ENCODE measurements at places on chromosomes 13 and 19. TPM values are rescaled to one million over a fixed set of nuclear protein-coding genes. Genes with fewer than 3 reads are reported as not detected.
A peak's percentile ranks its signal among the peaks of the same experiment; 100 is the strongest.

The KLK3 gene
- not detected for total RNA-seq

The PODNL1 gene
- not detected for total RNA-seq

The PIBF1 gene
- total RNA-seq = 20.9 TPM

The LMO7 gene
- total RNA-seq = 14.1 TPM

The PPP1R13L gene
- 4.7 TPM for total RNA-seq

The CKAP2 gene
- 55.4 TPM for total RNA-seq

The EXOC3L2 gene
- total RNA-seq = not detected

The SYNGR4 gene
- total RNA-seq = 0.31 TPM

The NLRP11 gene
- total RNA-seq = 0.24 TPM

The NKG7 gene
- total RNA-seq = 85.3 TPM

The ANKRD24 gene
- total RNA-seq = 1.6 TPM

- no peaks in the 10 kb centered on the region for H3K36me3 ChIP-seq
- peaks cover 2% of the 10 kb centered on the region for H3K27me3 ChIP-seq
- H3K4me3 ChIP-seq = no peak overlapping the region
- H3K4me1 ChIP-seq = peaks cover 7% of the 10 kb centered on the region
- H3K27ac ChIP-seq = no peak overlapping the region
Measured at GRCh38 chr19:44782729-44783128, 5.0 kb downstream of the CBLC start.

GRCh38 chr13:46295491-46296114 is 83.9 kb downstream of the LRRC63 start:
- H3K4me3 ChIP-seq = peak overlapping the region; percentile 61
- H3K27ac ChIP-seq = peak overlapping the region; percentile 98
- DNase-seq = peak; percentile 52
- no peaks in the 10 kb centered on the region for H3K27me3 ChIP-seq
- H3K36me3 ChIP-seq = peaks cover 29% of the 10 kb centered on the region
- peaks cover 49% of the 10 kb centered on the region for H3K4me1 ChIP-seq

- peaks cover 4% of the 10 kb centered on the region for H3K27me3 ChIP-seq
- no peaks in the 10 kb centered on the region for H3K4me1 ChIP-seq
- no peaks in the 10 kb centered on the region for H3K36me3 ChIP-seq
- no peak for DNase-seq
- no peak overlapping the region for H3K4me3 ChIP-seq
- H3K27ac ChIP-seq = no peak overlapping the region
Measured at GRCh38 chr13:36096461-36097416, 34.4 kb downstream of the DCLK1 start.

GRCh38 chr19:40612831-40613689 is 11.9 kb downstream of the LTBP4 start:
- peak; percentile 77 for DNase-seq
- H3K4me3 ChIP-seq = peak overlapping the region; percentile 97
- H3K36me3 ChIP-seq = peaks cover 29% of the 10 kb centered on the region
- H3K27ac ChIP-seq = peak overlapping the region; percentile 97
- peaks cover 46% of the 10 kb centered on the region for H3K4me1 ChIP-seq

GRCh38 chr13:31063772-31064171 is 97.9 kb downstream of the HSPH1 start:
- no peak overlapping the region for H3K4me3 ChIP-seq
- peaks cover 14% of the 10 kb centered on the region for H3K27me3 ChIP-seq
- peaks cover 2% of the 10 kb centered on the region for H3K36me3 ChIP-seq

- no peaks in the 10 kb centered on the region for H3K36me3 ChIP-seq
- no peak within 1 kb of the TSS for H3K4me3 ChIP-seq
- DNase-seq = no peak
- no peak within 1 kb of the TSS for H3K27ac ChIP-seq
- H3K4me1 ChIP-seq = no peaks in the 10 kb centered on the region
Measured at GRCh38 chr19:44777715-44778347, at the start of gene CBLC. TSS of gene CBLC (plus strand) at chr19:44777890. CDS start at chr19:44777932, 42 bp downstream.

GRCh38 chr19:11091703-11092153 is 2.5 kb downstream of the LDLR start:
- H3K27ac ChIP-seq = peak overlapping the region; percentile 99
- peak overlapping the region; percentile 96 for H3K4me3 ChIP-seq
- DNase-seq = peak; percentile 30
- peaks cover 52% of the 10 kb centered on the region for H3K4me1 ChIP-seq
- H3K36me3 ChIP-seq = peaks cover 60% of the 10 kb centered on the region

DNA sequence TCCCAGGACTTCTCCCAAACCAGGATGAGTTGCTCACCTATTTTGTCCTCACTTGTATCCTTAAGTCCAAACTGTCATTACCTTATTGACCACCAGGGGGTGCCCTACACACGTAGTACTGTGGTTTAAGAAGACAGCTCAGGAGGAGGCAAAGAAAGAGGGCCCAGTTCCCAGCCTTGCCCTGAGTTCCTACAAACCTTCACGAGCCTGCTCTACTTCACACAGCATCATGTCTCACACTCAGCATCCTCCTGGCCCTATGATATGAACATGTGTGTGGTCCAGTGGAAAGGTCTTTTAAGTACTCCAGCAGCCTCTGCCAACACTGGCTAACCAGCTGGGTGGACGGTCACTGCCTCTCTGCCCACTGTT is 8.1 kb upstream of the ZNF784 start:
- peaks cover 3% of the 10 kb centered on the region for H3K27me3 ChIP-seq
- DNase-seq = peak; percentile 78
- H3K36me3 ChIP-seq = peaks cover 17% of the 10 kb centered on the region
- no peak overlapping the region for H3K27ac ChIP-seq

DNA sequence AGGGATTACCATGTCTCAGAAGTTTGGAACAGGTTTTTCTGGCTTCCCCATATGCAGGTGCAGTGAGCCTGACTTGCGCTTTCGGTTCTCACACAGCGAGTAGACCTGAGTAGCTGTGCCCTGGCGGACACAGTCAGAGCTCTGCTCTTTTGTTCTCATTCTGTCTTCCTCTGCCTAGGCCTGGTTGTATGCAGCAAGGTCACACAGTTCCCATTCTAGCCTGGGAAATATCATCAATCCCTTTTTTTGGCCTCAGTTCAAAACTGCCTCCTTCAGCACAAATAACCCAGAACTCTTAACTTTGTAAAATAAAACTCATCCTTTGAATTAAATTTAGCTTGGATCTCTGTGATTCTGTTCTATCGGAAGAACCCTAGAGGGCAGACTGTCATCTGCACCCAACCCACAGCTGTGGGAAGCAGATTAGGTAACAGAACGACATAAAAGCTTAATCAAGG is 10.2 kb downstream of the OXGR1 start:
- peaks cover 12% of the 10 kb centered on the region for H3K27me3 ChIP-seq
- peak; percentile 11 for DNase-seq
- H3K36me3 ChIP-seq = no peaks in the 10 kb centered on the region
- peak overlapping the region; percentile 22 for H3K4me3 ChIP-seq
- no peak overlapping the region for H3K27ac ChIP-seq

GRCh38 chr13:78993792-78994191 is 334.8 kb upstream of the OBI1 start:
- no peaks in the 10 kb centered on the region for H3K36me3 ChIP-seq
- no peak overlapping the region for H3K27ac ChIP-seq
- H3K4me1 ChIP-seq = no peaks in the 10 kb centered on the region
- no peak overlapping the region for H3K4me3 ChIP-seq
- DNase-seq = no peak
- peaks cover 8% of the 10 kb centered on the region for H3K27me3 ChIP-seq

DNA sequence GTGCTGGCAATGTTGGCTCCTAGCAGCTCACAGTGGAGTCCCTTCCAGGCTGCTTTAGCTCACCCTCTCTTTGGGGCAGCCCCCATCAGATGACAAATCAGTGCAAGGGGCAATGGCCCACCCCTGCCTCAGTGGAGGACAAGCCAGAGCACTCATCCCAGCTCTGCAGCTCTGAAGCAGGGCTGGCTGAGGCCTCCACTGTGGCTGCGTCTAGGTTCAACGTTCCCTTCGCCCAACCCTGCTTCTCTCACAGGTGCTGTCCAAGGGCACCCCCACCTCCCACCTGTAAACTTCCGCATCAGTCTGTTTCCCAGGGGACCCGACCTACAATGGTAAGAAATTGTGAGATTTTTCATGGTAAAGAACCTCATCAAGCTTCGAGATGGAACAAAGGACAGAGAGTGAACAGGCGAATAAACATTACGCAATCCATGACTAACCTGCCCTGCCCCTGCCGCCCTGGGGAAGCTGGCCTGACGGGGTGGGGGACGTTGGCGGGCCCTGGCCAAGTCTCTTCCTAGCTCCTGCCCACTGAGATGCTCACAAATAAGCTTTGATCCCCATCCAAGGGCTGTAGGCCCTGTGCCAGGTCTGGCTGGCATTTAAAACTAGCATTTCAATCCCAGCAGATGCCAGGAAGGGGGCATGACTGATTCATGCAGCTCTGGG is 40.5 kb downstream of the DZIP1 start:
- DNase-seq = no peak
- H3K36me3 ChIP-seq = no peaks in the 10 kb centered on the region
- no peak overlapping the region for H3K4me3 ChIP-seq
- H3K27me3 ChIP-seq = peaks cover 16% of the 10 kb centered on the region
- no peak overlapping the region for H3K27ac ChIP-seq
- H3K4me1 ChIP-seq = no peaks in the 10 kb centered on the region

DNA sequence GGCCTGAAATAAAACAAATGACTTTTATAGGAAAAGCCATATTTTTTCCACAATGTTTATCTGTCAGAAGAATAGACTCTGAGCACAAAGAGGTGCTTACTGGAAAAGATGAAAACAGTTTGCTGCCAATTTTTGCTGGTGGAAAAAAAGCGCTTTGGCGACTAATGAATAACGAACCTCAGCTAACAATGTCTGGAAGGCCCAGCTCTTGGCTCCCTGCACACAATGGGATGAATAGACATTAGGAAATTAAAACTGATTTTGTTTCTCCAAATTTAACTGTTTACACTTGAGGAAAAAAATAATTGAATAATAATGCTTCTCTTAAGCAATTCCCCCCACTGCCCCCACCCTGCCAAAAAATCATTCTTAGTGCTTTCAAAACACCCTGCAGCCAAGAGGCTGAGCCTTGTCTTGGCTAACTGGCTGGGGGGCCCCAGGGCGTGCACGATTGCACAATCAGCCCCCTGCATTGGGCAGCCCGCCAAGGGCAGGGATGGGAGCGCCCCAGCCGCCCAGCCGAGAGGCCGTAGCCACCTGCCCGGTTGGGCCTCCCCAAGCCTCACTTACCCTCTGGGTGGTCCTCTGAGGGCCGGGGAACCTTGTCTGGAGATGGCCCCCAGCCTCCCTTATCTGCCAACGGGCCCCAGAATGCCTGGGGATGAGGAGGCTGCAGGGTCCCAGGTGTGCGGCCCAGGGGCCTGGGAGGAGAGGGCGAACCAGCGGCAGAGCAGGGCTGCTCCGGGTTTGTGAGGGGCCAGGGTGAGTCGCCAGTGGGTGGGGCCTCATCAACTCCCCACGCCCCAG is 16.8 kb downstream of the CEBPG start:
- H3K36me3 ChIP-seq = peaks cover 3% of the 10 kb centered on the region
- no peak overlapping the region for H3K27ac ChIP-seq
- H3K4me1 ChIP-seq = no peaks in the 10 kb centered on the region
- no peak for DNase-seq
- H3K27me3 ChIP-seq = no peaks in the 10 kb centered on the region

- no peak overlapping the region for H3K4me3 ChIP-seq
- no peaks in the 10 kb centered on the region for H3K36me3 ChIP-seq
- no peak for DNase-seq
- no peak overlapping the region for H3K27ac ChIP-seq
- H3K4me1 ChIP-seq = no peaks in the 10 kb centered on the region
- H3K27me3 ChIP-seq = no peaks in the 10 kb centered on the region
Measured at GRCh38 chr13:73140801-73141200, 82.0 kb downstream of the KLF5 start.

GRCh38 chr19:7699417-7700401 is 2.2 kb downstream of the FCER2 start:
- peak; percentile 70 for DNase-seq
- H3K36me3 ChIP-seq = no peaks in the 10 kb centered on the region
- peaks cover 28% of the 10 kb centered on the region for H3K4me1 ChIP-seq
- peak overlapping the region; percentile 52 for H3K4me3 ChIP-seq
- peaks cover 15% of the 10 kb centered on the region for H3K27me3 ChIP-seq

- H3K4me3 ChIP-seq = peak overlapping the region; percentile 30
- no peaks in the 10 kb centered on the region for H3K27me3 ChIP-seq
- peak overlapping the region; percentile 85 for H3K27ac ChIP-seq
- no peak for DNase-seq
Measured at GRCh38 chr19:41325947-41326706, 16.2 kb downstream of the CCDC97 start.

- peaks cover 7% of the 10 kb centered on the region for H3K4me1 ChIP-seq
- no peak overlapping the region for H3K27ac ChIP-seq
- DNase-seq = no peak
- H3K36me3 ChIP-seq = peaks cover 2% of the 10 kb centered on the region
Measured at GRCh38 chr13:75635101-75635827, 866 bp upstream of the LMO7 start.

DNA sequence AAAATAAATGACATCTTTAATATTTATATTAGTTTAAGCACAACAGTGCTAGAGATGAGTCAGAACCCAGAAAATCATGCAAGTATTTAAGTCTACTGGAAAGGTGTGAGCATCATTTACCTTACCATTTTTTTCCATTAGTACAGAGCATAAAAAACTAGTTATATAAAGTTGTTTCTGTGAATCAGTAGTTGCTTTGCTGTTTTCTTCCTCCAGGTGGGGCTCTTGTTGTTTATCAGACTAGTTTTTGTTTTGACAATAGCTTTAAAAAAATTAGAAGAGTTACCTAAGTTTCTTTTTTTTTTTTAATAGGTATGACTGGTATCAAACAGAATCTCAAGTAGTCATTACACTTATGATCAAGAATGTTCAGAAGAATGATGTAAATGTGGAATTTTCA is 12.7 kb downstream of the SUGT1 start:
- no peak overlapping the region for H3K27ac ChIP-seq
- H3K36me3 ChIP-seq = peaks cover 13% of the 10 kb centered on the region
- H3K27me3 ChIP-seq = no peaks in the 10 kb centered on the region
- no peak overlapping the region for H3K4me3 ChIP-seq
- DNase-seq = no peak

DNA sequence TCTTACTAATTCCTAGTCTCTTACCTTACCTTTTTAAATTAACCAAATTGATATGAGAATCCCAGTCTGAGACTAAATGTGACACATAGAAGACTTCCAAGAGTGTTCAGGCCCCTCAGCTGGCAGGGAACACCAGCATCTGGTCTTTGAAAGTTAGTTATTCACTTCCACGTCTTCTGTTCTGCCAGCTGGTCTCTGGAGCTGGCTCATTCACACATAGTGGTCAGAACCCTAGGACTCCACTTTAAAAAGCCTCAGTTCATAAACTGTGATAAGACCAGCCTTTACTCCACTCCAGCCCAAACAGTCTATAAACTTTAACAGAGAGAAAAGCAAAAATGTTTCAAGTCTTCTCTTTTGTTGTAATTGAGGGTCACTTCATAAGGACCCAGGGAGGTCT is 263.0 kb downstream of the DCT start:
- no peaks in the 10 kb centered on the region for H3K4me1 ChIP-seq
- H3K36me3 ChIP-seq = no peaks in the 10 kb centered on the region
- no peak for DNase-seq
- no peak overlapping the region for H3K4me3 ChIP-seq
- no peaks in the 10 kb centered on the region for H3K27me3 ChIP-seq
- H3K27ac ChIP-seq = no peak overlapping the region

All from activated naive CD8-positive, alpha-beta T cell treated with anti-CD3 and anti-CD28 coated beads for 36 hours (primary cell).